Activated CD8-positive, alpha-beta memory T cell treated with anti-CD3 and anti-CD28 coated beads for 1 hour (primary cell): ENCODE measurements at places on chromosomes 5 and 9.

- no peak for DNase-seq
Measured at GRCh38 chr9:4344946-4345345, 45.1 kb upstream of the GLIS3 start.

DNA sequence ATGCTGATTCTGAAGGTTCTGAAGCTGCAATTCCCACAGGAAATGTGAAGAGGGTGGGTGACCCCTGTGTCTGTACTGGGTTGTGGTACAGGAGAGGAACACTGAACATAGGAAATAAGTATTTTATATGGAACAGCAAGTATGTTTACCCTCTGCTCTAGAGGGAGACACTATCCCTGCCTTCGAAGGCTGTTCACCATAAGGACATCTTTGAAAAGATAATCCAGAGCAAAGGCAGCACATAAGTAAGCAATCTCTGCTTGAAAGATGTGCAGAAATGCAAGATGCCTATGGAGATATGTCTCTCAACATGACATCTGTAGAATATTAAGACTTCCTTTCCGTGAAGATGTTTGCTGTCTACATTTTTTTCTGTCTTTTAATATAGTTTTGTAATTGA, 184.4 kb upstream of the EFNA5 start:
- no peak for DNase-seq

DNA sequence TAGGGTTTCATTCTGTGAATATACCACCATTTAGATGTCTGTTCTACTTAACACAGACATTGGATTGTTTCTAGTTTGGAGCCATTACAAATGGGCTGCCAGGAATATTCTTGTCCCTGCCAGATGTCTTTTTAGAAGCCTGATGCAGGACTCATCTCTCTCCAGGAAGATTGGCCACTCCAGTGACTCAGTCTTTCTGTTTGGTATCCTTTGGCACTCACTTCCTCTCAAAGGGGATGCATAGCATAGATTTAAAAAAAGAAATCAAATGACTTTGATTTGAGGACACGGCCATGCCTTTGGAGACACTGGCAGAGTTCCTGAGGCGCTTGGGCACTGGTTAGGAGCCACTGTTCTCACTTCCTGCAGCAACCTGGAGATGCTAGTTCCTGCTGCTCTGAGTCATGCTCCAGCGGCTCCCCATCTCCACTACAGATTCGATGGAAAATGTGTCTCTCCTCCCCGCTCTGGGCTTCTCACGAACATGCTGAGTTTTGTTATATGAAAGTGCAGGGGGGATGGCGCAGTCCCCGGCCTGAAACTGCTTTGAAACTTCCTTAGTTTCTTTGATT, 3.5 kb upstream of the ZNF366 start:
- no peak for DNase-seq

DNA sequence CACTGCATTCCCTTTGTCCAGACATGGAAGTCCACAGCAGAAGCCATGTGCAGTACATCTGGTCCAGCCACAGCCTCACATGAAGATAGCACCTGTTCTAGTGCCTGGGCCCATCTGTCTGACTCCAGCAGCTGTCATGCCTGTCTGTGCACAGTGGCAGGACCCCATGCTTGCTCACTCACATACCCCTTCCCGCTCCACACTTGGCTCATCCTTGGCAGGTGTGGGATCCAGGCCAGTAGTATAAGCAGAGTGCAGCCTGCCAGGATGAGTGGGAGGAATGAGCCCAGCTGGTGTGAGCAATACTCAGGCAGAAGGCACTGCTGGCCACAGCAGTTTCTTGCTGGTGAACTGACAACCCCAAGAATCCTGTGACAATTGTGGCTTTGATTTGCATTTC, 168.0 kb downstream of the PRDM9 start:
- DNase-seq = no peak

- no peak for DNase-seq
Measured at GRCh38 chr5:54859316-54859715, 126.1 kb downstream of the ESM1 start.

GRCh38 chr5:127892467-127893207, 189.4 kb downstream of the CCDC192 start:
- DNase-seq = no peak

- DNase-seq = no peak
Measured at GRCh38 chr5:171629628-171630349, 155.8 kb upstream of the SMIM23 start.

DNA sequence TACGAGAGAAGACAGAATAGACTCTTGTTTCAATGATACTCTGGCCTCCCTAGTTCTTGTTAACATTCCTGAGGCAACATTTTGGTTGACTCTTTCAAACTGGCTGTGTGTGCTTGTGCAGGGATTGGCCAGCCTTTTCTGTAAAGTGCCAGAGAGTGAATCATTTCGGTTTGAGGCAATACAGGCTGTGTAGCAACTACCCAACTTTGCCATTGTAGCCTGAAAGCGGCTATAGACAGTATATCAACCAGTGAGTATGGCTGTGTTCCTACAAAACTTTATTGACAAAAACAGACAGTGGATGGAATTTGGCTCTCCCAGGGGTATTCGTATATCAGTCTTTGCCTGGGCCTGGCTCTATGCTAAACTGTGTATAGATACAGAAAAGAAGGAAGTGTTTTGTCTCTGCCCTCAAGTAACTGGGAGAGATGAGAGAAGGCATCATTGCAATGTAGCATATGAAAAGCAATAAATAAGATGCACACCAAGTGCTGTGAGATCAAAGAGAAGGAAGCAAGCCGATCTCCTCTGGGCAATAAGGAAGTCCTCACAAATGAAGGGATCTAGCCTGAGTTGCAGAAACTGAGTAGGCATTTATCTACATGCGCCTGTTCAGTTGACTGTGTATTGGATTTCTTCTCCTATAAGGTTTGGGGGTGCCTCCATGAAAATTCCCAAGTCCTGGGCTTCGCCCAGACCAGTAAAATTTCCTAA, 568.0 kb upstream of the KLF4 start:
- no peak for DNase-seq

DNA sequence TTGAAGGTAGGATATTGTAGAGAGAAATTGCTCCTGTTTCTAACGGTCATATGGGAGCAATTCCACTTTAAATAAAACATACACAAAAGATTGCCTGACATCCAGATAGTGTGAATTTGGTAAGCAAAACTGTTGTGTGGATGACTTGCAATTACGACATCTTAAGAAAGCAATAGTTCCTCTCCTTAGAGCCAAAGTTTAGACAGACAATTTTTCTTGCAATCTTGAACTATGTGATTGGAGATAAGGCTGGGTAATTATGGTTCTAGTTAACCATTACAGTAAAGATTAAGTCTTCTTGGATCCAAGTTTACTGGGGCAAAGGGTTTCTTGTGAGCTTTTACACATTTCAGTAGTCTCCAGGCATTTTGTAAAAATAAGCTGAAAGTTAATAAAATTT, 1080.6 kb upstream of the CDH6 start:
- DNase-seq = no peak

- DNase-seq = no peak
Measured at GRCh38 chr9:128768606-128769005, 3.1 kb downstream of the ZER1 start.

DNA sequence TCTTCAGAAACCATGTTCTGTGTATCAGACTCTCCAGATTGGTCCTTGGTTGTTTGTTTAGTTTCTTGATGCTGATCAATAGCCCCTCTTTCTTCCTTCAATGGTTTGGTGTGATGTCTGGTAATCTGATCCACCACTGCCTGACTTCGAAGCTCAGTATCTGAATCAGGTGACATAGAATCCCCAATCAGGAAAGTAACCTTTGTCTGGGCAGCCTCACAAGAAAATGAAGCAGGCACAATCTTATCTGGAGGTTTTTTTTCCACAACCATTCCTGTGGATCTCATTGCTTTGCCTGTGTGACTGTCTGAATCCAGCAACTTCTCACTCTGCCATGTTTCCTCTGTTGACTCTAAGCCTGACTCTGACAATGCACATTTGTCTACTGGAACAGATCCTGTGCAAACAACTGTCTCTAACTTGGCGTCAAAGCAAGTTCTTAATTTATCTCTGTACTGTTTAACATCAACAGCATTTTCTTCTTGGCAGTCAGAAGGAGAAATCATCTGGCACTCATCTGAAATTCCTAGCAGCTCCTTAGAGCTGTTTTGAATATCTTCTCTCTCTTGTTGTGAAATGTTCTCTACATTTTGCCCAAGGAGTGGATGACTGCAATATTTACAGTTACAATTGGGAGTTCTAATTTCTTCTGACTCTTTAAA, 37.1 kb upstream of the RAPGEF6 start:
- no peak for DNase-seq

DNA sequence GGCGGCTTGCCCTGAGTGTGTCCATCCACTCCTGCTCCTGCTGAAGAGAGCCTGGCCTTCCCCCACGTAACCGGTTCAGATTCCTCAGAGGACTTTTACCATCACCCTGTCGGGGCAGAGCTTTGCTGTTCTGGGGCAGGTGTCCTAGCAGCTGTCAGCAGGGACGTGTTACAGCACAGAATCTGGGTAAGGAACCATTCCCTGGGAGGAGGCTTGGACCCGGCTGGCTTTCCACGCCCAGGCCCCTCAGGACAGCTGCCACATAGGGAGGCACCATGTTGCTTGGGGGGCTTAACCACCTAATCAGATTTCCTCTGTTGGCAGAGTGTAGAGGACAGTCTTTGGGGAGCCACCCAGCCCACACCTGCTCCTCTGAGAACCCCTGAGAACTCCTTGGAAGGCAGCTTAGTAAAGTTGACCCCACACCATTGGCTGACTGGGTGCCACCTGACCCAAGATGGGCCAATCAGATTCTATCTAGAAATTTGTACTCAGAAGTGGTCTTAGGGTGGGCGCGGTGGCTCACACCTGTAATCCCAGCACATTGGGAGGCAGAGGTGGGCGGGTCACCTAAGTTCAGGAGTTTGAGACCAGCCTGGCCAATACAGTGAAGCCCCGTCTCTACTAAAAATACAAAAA, 23.3 kb upstream of the EEIG1 start:
- DNase-seq = no peak

DNA sequence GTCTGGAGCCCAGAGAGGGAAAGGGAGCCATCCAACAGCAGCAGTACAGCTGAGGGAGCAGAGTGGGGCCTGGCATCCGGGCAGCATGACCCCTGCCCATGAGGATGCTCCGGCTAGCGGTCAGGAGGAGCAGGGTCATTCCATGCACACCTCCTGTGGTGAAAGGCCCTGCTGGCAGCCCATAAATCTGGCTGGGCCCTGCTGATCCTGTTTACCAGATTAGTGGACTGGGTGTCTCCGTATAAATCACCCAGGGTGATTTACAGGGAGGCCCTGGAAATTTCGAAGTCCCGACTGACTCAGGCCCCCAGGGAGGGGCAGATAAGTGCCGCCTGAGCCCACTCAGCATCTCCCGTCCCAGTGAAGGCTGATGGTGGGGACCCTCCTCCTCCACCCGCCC, 117.6 kb upstream of the HAND1 start:
- no peak for DNase-seq

DNA sequence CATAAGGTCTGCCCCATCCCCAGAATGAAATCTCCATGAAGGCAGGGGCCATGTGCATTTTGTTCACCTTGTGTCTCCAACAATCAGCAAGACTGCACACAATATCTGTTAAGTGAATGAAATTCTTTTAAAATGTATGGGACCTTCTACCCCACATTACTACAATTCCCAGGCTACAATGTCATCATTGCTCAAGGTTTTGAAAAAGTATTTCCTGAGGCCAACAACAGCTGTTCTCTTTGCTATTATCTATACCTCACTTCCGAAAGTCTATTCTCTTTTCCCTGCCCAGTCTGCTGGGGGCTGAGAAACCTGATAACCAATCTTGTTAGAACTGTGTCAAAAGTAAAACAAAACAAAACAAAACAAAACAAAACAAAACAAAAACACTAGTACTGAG, 29.2 kb downstream of the HOMER1 start:
- no peak for DNase-seq

DNA sequence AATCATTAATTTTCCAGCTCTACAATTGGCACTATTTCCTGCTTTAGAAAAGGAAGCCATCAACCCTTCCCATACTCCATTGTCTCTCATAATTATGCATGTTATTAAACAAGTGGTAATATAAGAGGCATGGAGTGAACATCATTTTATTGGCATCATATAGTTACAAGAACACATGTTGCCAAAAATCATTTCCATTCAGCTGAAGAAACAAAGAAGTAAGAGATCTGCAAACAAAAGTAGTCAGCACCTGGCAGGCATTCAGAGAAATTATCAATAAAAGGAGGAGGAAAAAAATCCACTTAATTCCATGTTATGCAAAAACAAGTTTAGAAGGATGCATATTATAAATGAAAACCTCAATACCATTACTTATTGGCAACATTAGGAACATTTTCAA, 1208.2 kb upstream of the C9orf72 start:
- DNase-seq = no peak

- DNase-seq = no peak
Measured at GRCh38 chr9:5278486-5278885, 26.0 kb downstream of the RLN2 start.

DNA sequence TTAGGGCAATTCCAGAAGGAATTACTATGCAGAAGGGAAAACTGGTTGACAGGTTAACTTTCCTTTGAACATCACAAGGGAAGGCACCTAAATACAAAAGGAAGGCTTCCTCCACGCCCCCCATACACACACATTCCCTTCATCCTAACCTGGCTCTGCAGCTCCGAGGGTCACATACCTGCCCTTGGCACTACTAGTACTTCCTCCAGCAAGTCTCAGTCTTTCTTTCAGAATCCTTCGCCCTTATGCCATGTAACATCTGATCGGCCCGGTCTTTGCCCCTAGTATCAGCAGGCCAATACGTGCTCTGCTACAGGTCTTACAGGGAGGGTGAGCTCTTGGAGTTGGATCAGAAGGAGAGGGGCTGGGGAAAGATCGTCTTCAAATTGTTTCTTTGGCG, 1.6 kb upstream of the MARCHF6 start:
- no peak for DNase-seq

DNA sequence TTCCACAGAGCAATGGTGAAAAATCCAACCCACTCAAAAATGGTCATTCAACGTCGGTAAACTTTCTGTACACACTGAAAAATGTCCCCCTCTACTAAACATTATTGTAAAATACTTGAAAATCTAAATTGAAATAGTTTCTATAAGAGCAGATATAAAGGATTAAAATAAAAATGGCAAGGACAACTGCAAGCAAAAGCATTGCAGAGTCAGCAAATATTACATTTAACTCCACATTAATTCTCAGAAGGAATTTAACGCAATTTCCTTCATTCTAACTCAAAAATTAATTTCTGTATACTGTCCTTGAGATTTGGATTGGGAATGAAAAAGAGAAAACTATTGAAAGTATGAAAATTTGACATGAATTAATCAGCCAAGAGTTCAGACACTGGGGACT, 64.4 kb upstream of the SSBP2 start:
- DNase-seq = no peak

- no peak for DNase-seq
Measured at GRCh38 chr9:138013836-138014562, 136.4 kb downstream of the CACNA1B start.

- DNase-seq = no peak
Measured at GRCh38 chr5:91175708-91176107, 207.4 kb downstream of the ARRDC3 start.

DNA sequence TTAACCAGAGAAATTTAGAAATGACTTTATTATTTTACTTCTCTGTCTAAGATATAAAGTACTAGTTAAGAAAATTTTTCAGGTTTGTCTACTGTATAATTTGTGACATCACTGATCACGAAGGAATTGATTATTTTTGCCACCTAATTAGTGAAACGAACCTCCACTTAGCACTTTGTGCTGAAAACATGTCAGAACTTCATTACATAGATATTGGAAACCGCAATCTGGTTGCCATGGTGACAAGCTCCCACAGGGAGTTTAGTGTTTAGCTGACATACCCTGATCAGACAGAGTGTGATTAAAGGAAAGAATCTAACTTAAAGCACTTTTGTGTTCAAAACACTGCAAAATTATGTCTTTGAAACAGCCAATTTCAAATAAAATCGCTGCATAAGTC, 668.4 kb upstream of the CCNG1 start:
- DNase-seq = no peak

- no peak for DNase-seq
Measured at GRCh38 chr9:131748411-131748955, 8.6 kb upstream of the RAPGEF1 start.
